ENCODE measurements at places on chromosomes 13 and 19.
A peak's percentile ranks its signal among the peaks of the same experiment; 100 is the strongest.

DNA sequence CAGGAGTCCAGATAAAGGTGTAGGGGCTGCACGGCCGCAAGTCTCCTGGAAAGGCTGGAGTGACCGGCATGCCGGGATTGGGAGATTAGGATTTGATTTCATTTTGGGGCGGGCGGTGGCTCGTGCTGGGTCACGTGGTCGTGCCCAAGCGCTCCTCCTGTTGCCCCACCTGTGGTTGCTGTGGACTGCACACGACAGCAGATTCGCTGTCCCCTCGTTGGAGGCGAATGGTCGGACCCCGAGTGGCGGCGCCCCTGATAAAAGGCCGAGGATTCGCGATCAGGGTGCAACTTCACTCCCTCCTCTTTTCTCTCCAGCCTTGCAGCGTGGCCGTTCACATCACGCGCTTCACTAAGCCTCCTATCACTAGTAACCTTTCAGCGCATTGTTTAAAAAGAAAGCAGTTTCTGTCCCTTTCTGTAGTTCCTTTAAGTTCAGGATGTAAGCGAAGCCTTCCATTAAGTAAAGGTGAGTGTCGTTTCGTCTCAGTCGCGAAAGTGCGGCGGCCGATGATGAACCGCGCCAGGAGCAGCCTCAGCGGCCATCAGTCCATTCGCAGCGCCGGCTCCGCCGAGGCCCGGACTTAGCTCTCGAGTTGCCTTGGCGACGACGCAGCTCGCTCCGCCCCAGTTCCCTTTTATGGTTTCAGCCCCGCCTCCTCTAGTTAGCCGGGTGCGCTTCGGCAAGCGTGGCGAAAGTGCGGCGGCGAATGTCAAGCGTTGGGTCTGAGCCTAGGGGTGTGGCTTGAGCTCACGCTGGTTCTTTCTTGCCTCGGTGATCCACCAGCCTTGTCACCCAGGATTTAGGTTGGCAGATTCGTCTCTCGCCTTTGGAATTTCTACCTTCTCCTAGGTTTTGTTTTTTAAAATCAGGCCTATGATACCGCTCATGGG, 1.7 kb upstream of the PPP1R37 start:
- DNase-seq: peak; percentile 91

GRCh38 chr19:50628146-50628545, 11.5 kb downstream of the SYT3 start:
- DNase-seq: no peak

DNA sequence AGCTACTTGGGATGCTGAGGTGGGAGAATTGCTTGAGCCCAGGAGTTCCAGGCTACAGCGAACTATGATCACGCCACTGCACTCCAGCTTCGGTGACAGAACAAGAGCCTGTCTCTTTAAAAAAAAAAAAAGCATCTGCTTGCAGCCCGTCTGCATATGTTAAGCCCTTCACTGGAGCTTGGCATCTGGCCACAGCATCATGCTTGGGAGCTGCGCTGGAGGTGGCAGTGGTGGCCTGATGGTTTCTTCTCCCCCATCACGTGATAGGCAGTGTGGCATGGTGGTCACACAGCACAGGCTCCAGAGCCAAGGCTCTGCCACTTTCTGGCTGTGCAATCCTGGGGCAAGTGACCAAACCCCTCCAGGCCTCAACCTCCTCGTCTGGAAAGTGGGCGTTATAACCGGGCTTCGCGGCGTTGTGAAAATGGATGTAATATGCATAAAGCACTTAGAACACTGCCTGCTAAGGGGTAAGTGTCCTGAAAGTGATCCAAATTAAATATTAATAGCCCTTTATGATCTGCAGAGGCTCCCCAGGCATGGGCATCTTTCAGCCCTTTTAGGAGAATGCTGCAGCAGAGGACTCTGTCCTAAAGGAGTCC, 24.4 kb downstream of the MARK4 start:
- DNase-seq: no peak

GRCh38 chr19:16801600-16802013, 27.6 kb upstream of the SIN3B start:
- DNase-seq: no peak

DNA sequence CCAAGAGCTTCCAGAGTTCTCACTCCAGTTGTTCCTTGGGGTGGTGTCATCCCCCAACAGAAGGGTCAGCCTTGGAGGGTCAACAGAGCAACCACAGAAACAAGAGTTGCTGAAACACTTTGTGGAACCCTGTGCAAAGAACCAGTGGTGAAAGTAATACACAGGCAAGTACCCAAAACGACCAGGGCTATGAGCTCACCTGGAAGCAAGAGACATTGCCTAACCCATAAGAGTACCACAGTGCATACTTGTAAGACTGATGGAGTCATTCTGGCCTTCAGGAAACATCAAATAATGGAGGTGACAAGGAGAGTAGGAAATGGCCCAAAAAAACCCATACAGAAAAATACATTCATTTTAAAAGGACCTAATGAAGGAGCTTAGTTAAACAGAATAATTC, 184.3 kb upstream of the TSC22D1 start:
- no peak for DNase-seq

GRCh38 chr19:12792051-12792852, 966 bp downstream of the JUNB start:
- DNase-seq: peak; percentile 72

- DNase-seq: no peak
Observed at GRCh38 chr19:18847549-18848463, 16.0 kb downstream of the UPF1 start.

GRCh38 chr19:50909240-50910070, 1.7 kb downstream of the KLK4 start:
- no peak for DNase-seq

DNA sequence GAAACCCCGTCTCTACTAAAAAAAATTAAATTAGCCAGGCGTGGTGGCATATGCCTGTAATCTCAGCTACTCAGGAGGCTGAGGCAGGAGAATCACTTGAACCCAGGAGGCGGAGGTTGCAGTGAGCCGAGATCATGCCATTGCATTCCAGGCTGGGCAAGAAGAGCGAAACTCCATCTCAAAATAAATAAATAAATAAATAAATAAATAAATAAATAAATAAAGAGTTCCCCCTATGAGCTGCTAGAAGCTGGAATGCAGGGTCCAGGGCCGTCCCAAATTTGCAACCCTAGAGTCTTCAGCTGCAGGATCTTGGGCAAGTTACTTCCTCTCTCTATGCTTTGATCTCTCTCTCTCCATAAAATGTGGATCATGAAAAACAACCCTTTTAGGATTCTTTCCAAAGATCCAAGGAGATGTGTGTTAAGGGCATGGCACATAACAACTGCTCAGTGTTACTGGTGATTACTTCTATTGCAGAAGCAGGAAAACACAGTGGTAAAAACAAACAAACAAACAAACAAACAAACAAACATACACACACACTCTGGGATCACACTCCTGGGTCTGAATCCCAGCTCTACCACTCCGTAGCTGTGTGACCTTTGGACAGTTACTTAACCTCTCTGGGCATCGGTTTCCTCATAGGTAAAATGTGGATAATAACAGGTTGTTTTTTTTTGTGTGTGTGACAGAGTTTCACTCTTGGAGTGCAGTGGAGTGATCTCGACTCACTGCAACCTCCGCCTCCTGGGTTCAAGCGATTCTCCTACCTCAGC, 78.8 kb downstream of the CACNA1A start:
- no peak for DNase-seq

DNA sequence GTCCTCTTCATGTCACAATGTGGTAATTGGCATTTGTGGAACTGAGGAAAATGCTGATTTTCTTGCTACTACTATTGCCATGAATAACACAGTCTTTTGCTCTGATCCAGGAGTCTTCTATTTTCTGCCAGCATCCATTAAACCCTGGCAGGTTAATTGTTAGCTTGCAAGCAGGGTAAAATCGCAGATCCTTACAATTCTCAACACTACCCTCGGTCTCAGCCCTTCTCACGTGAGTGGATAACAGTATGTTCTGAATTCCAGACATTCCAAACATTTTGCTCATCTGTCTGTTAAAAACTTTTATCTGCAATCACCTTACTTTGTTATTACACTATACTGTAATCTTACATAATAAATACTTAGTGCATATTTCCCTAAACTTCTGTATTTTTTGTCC, 251.3 kb upstream of the ATXN8OS start:
- no peak for DNase-seq

- DNase-seq: no peak
Observed at GRCh38 chr13:101053301-101054093, 362.8 kb downstream of the NALCN start.

GRCh38 chr19:17205237-17206140, 9.7 kb upstream of the USE1 start:
- peak; percentile 63 for DNase-seq

GRCh38 chr19:2636141-2636896, 66.2 kb downstream of the GNG7 start:
- no peak for DNase-seq

- DNase-seq: no peak
Observed at GRCh38 chr13:27622102-27622820, 569 bp downstream of the POLR1D start.

DNA sequence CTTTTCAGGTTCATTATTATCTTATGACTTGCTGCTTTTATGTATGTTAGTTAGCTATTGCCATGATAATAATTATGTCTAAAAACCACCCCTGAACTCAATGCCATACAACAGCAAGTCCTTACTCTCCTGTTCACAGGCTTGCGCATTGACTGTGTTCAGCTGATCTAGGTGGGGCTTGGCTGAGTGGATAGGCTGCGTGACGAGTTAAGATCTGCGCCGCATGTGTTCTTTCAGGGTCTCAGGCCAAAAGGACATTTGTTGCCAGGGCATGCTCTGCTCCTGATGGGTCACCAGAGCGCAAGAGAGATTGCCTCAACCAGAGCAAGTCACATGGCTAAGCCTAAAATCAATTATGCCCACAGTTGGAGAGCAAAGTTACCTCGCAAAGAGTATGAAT, 859 bp downstream of the ZNF568 start:
- no peak for DNase-seq

GRCh38 chr13:112567161-112567862, 20.6 kb downstream of the TUBGCP3 start:
- DNase-seq: no peak

- DNase-seq: no peak
Observed at GRCh38 chr13:32878163-32878562, 138.1 kb upstream of the KL start.

DNA sequence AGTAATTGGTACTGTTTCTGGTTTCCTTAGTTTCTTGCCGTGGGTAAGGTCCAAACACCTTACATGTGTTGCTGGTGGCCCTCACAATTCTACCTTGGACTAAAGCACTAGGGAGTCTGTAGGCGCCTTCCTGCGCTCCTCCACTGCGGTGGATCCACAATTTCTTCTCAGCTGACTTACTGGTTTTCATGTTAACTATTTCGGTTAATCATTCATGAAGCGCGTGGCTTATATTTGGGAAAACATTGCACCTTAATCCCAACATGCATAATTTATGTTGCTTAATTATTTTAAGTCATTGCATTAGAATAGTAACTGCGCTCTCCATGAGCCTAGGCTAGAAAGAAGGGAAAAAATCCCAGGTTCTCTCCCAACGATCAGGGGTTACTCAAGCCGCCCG, 37.7 kb downstream of the ARHGEF7 start:
- DNase-seq: no peak

- DNase-seq: no peak
Observed at GRCh38 chr13:39916330-39916729, 260.9 kb downstream of the COG6 start.

GRCh38 chr13:21522847-21523246, 63.7 kb upstream of the ZDHHC20 start:
- DNase-seq: no peak

GRCh38 chr13:77387607-77388200, 60.8 kb upstream of the MYCBP2 start:
- DNase-seq: no peak

GRCh38 chr13:91660076-91660415, 261.6 kb downstream of the GPC5 start:
- DNase-seq: no peak

DNA sequence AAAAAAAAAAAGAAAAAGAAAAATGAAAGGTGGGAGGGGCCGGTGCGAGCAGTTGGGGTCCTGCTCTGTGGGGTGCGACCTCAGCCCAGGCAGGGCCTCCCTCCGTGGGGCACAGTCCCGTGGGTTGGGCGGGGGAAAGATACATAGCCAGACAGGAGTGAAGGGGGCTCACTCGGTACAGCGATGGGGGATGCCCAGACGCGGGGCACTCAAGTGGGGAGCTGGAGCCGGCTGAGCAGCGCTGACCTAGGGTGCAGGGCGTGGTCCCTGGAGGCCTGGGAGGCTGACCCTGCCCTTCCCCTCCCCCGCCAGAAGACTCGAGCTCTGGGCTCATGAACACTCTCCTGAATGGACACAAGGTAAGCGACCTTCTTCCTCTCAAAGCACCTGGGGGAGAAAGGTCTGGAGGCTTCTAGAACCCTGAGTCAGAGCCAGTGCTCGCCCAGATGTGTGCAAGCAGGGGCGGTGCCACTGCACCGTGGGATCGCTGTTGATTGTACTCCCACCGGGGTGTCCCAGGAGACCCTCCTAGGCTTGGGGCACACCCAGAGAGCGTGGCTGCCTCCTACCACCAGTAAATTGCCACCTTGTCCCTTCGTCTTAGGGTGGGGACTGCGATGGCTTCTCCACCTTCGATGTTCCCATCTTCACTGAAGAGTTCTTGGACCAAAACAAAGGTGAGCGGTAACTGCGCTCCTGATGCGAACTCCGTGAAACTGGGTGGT, 3.4 kb downstream of the HMG20B start:
- DNase-seq: no peak

- no peak for DNase-seq
Observed at GRCh38 chr13:24226762-24227161, 66.2 kb downstream of the SPATA13 start.

GRCh38 chr19:6556480-6557195, 25.8 kb downstream of the TNFSF9 start:
- no peak for DNase-seq

DNA sequence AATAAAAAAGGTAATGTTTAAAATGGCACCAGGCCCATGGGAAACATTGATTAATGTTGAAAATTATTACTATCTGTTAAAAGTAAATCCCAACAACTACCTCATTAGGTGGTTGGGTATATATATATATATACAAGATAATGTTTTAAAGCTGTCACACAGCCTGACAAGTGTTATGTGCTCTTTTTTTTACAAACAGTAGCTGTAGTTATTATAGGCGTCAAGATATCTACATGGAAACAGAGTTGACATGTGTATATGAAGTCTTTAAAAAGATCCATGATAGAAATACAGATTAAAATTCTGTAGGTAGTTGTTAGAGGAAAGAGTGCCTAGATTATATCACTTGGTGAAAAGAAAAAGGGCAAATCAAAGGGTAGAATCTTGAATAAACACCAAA, 279.9 kb downstream of the SLITRK6 start:
- no peak for DNase-seq

DNA sequence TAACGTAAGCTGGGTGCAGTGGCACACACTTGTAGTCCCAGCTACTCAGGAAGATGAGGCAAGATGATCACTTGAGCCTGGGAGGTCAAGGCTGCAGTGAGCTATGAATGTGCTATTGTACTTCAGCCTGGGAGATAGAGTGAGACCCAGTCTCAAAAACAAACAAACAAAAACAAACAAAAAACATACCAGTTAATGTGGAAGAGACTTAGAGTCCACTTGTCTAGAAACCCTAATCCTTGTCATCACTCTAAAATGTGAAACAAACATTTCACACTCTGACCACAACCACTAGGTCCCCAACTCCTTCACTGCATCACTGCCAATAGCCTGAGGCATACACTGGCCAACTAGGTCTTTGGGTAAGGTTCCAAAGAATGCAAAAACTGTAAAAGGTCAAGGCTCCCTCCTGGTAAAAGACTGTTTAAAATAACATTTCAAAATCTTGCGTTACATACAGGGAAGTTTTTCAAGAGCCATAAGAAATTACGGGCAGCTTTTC, 28.6 kb upstream of the CYP2B6 start:
- DNase-seq: no peak

- DNase-seq: no peak
Observed at GRCh38 chr19:47161876-47162489, 31.3 kb downstream of the SAE1 start.

All from stimulated activated CD4-positive, alpha-beta T cell treated with anti-CD3 and anti-CD28 coated beads, TNF-alpha, amount 100 ng/mL, for 24 hours (primary cell).